CD4-positive, alpha-beta T cell treated with Interleukin-4 for 1 hour (primary cell): ENCODE measurements at places on chromosomes 16 and 17.

DNA sequence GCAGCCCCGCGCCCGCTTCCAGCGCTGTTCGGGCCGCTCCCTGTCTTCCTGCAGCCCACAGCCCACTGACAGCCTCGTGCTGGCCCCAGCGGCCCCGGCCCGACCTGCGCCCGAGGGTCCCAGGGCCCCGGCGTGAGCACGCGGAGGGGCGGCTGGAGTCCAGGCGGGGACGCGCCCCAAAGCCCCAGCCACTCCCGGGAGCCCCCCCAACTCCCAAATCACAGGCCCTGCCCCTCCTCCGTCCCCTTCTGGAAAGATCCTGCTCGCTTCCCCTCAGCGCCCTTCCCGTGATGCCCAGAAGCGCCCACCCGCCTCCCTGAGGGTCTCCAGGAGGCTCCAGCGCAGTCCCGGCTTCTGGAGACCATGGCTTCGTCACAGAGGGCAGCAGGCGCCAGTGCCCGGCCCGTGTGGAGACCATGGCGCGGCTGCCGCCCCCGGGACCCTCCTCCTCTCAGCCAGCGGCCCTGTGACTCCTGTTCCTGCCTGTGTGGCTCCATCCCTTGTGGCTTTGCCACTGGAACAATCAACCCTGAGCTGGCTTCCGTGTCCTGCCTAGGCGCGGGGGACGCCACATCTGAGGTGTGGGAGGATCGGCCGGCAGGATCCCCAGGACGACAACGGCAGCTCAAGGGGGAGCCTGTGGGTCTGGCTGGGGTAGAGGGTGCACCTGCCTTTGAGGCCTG lies 3.9 kb downstream of the UTS2R start:
- no peak for DNase-seq

GRCh38 chr16:85459529-85460251 lies 153.4 kb upstream of the GSE1 start:
- DNase-seq = no peak

- DNase-seq = no peak
Measured at GRCh38 chr16:48438414-48438813, 53.2 kb upstream of the SIAH1 start.

GRCh38 chr17:53150101-53150698 lies 672.5 kb upstream of the KIF2B start:
- no peak for DNase-seq

DNA sequence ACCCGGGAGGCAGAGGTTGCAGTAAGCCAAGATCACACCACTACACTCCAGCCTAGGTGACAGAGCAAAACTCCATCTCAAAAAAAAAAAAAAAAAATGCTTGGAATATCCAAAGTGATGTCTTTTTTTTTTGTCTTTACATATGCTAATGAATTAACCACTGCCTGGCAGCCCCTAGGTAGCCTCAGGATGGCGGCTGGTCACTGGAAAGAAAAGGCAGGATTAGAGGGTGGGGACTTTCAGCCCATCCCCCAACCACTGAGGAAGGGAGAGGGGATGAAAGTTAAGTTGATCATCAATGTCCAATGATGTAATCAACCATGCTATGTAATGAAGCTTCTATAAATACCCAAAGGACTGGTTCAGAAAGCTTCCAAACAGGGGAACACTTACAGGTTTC lies 26.8 kb downstream of the RNF157 start:
- DNase-seq = no peak
